SHP77 (cell line): ENCODE measurements at places on chromosomes 11 and 22.

DNA sequence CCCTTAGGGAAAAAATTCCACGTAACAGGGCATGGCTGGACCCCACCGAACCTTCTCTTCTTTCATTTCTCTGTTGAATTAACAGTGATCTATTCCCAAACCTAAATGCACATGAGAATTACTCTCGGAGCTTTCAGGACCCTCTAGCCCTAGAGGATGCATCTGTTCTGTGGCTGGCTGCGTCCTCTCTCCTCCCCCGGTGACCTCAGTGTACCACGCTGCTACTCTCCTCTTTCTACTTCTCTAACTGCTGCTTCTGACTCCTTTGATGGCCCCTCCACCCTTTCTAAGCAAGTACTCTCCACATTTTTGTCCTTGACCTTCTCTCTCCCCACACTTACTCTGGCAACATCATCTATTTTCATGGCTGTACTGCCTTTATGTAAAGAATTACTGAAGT is 12.1 kb upstream of the APOA1 start:
- no peak for DNase-seq

DNA sequence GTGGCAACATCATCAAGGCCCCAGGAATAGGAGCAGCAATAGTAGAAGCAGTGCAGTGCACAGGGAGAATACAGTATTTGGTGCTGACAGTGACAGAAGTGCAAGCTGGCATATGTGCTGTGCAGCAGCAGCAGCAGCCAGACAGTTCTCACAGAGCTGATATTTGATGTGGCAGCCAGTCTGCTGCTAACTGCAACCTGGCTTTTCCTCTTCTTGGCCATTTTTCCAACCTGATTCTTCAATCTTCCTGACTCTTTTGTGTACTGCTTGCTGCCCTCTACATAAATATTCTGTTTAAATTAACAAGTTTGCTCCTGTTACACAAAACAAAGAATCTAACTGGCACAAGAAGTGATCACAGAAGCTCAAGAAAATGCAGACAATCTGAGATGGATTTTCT is 102.0 kb downstream of the CASP12 start:
- DNase-seq, result no peak

GRCh38 chr11:116736763-116737162 is 36.0 kb downstream of the BUD13 start:
- DNase-seq, result peak; percentile 13

GRCh38 chr11:92727769-92728168 is 241.7 kb upstream of the MTNR1B start:
- no peak for DNase-seq

DNA sequence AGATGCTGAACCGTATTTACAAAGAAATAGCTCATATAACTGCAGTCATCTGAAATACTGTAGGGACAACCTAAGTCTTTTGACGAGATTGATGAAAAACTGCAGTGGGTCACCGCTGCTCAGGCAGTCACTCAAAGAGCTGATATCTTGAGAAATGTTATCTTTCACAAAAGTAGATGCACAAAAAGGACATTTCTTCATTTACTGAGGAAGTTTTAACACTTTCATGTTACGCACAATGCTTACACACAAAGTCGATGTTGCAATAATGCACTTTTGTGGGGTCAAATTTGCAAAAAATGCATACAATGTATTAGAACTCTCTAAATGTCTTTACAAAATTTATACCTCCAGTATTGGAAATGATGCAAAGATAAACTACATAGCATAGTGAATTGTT is 16.2 kb upstream of the OR10V1 start:
- no peak for DNase-seq

GRCh38 chr11:111819829-111820237 is 51.5 kb downstream of the ALG9 start:
- DNase-seq, result peak; percentile 22

- DNase-seq, result no peak
These were observed 84.2 kb downstream of the CELSR1 start for GRCh38 chr22:46453006-46453828.

DNA sequence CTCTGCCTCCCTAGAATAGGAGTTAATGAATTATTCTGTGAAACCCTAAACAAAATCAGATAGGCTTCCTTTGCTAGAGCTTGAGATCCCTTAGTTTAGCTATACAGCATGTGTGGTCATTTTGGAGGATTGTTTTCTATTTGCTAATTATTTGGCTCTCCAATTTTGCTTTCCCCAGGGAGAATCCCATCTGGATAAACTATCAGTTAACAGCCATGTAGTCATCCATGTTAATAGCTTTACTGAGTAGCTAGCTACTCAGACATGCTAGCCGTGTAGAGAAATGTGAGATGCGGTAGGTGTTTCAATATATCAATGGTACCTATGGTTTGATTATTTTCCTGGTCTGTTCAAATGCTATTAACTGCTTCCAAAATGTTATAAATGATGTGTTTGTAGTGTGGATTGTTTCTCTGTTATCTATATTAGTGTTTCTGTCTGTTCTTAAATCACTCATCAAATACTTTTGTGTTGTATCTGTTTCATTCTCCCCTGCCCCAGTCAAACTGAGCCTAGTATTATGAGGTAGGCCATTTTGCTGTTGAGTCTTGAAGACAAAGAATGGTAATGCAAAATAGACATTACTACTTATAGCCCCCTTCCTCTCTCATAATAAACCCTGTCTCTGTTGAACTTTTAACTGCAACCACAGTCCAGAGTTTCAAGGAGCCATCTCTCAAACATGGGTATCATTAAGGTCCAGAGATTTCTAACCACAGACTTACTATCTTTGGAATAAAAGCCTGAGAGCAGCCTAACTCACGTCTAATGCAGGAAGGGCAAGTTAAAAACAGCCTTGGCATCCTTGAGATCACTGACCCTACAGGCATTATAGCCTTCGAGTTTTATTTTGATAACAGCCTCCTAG is 56.1 kb upstream of the GRAMD1B start:
- DNase-seq, result no peak

GRCh38 chr11:66464916-66465315 is 1.8 kb upstream of the PELI3 start:
- no peak for DNase-seq

- DNase-seq, result no peak
These were observed 20.0 kb downstream of the ADAMTS8 start for GRCh38 chr11:130408401-130408890.

GRCh38 chr11:17887779-17888178 is 125.1 kb downstream of the SERGEF start:
- DNase-seq, result no peak

GRCh38 chr11:17633279-17633986 is 85.9 kb upstream of the MYOD1 start:
- no peak for DNase-seq

- no peak for DNase-seq
These were observed 840 bp downstream of the GRAMD1B start for GRCh38 chr11:123430721-123431497.

- no peak for DNase-seq
These were observed 83.5 kb upstream of the FAT3 start for GRCh38 chr11:92141159-92141558.

DNA sequence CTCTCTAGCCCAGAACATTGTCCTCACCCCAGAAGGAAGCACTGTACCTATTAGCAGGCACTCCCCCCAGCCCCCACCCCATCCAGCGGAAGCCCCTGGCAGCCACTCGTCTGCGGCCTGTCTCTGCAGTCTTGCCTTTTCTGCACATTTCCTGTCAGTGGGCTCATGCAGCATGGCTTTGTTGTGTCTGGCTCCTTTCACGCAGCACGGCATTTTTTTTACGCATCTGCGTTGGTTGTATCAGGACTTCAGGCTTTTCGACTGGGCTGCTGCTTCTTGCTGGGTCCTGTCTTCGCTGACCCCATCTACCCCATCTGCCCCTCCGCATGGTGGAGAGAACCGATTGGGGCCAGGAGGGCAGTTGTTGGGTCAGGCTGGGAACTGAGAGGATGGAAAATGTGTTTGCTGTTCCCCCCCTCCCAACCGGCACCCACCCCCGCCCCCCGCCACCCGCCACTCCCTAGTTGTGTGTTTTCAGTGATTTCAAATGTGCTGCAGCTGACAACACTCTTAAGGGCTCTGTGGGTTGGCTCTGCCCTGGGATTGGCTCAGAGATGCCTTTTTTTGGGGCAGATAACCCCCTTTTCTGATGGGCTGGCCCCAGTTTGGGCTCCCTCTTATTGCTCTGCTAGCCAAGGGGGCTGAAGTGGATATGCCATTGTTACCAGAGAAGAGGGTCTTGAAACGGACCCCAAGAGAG is 110.0 kb downstream of the KIAA1671 start:
- DNase-seq, result no peak

DNA sequence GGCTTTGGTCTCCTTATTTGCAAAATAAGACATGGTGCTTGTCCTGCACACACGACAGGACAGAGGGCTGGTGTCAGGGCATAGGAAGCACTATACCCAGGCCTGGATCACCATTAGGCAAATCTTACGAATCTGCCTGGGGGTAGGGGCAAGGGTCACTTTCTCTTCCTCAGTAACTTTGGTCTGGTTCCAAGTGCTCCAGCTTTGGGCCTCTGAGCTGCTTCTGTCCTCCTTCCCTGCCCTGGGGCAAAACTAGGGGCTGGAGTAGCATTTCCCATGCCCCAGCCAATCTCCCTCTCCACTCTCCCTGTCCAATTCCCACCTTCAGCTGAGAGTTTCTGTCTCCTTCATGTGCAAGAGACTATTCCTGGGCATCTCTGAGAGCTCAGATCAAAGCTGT is 123.7 kb upstream of the NECTIN1 start:
- no peak for DNase-seq

- no peak for DNase-seq
These were observed 6.7 kb upstream of the ZDHHC13 start for GRCh38 chr11:19110295-19110694.

DNA sequence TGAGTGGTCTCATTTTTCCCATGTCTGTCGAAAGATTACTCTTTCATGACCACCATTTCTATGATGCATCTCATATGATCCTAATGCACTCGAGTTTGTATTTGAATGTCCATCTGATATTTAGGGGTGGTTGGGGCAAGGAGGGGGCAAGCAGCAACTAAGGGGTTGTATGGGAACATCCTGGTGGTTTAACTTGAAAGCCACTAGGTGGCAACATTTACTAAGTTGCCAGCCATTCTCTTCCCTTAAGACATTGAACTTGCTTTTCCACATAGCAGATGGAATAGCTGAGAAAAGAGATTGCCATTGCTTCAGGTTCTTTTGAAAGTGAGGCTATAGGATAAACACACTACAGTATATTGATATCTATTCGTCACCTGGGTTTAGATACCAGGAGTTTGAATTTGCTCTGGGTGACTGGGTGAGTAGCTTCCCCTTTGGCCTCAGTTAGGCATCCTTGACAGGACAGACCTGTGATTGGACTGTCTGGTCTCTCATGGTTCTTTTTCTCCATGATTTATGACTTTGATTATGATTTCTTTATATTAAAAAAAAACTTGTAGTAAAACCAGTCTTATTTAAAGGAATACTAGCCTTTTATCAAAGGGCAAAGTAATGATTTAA is 32.4 kb downstream of the NF2 start:
- peak; percentile 32 for DNase-seq

DNA sequence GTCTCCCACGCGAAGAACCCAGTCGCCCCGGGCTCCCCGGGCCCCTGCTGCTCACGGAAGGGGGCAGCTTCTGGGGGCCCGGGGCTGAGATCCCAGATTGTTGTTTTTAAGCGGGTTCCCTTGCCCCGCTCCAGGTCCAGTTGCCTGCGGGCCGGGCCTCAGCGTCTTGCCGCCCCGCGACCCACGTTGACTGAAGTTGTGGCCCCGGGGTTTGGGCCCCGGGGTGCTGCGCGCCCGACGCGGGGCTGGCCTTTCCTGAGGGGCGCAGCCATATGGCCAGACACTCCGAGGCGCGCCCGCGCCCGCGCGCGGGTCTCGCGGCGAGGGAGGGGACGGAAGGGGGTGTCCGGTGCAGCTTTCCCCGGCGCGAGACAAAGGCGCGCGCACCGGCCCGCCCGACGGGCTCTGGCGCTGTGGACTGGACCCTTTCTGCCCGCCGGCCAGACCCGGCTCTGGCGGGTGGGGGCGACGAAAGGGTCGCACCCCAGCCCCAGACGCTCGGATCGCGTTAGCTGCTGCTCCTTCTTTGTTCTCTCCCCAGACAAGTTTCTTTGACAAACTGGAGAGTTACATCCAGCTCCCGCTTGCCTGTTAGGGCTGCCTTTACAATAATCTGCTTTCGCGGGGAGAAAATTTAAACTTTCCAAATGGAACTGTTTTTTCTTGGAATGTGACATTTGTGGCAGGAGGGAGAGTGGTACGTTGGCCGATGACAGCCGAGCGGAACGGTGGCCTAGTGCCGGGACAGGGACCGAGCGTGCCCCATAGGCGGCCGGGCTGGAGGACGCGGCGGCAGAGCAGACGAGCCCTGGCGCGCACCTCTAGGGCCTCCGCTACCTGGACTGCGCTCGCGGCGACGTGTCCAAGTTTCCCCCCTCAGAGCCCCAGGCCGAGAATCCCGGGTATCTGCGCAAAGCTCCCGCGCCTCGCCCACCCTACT is 716 bp downstream of the AMOTL1 start:
- DNase-seq, result no peak

DNA sequence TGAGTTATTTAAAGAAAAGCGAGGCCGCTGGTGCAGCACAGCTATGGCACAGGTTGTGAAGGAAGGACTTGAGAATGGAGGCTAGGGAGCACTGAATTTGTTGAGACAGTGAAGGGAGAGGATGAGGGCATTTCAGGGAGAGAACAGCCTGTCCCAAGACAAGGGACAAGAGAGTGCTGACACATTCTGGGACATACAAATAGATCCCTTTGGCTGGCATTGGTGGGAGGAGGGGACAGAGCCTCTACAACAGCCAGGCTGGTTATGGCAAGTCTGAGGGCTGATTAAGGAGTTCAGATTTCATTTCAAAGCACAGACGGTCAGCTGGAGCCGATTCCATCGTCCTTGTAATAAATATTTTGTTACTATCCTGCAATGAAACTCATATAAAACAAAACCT is 1.7 kb upstream of the SLC29A2 start:
- DNase-seq, result no peak

DNA sequence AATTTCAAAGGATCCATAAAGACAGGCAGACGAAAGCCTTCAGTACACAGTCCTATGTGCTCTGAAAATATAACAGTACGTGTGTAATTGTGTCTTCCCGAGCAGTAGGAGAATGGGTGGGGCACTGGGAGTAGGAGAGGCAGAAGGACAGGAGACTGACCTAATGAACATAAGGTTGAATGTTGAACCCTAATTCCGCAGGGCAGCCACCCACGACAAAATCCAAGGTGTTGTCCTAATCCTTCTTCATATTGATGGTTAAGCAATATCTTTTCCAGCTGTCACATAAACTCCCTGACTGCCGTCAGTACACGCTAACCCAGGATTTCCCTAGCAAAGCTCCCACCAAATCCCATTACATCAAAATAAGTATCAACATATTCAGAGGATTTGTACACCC is 34.5 kb downstream of the SPATA19 start:
- no peak for DNase-seq
